ENCODE measurements at places on chromosomes 1 and 21. TPM values are rescaled to one million over a fixed set of nuclear protein-coding genes. Genes with fewer than 3 reads are reported as not detected.

DNA sequence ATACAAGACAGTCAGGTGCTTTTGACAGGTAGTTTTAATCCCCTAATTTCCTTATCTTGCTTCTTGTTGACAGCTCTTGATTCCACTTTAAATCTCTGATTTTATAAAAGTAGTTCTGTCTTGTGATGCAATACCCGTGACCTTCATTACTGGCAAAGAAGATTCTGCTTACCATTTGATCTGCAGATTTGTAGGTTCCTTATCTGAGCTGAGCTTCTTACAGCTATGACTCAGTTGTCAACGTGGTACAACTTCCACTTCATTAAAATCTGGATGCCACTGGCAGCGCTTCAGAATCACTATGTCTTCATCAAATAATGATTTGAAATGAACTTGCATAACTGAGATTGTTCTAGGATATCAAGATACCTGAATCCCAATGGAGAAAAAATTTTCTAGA is 543.6 kb upstream of the B3GALT2 start:
- DNase-seq, result no peak
- H3K4me1 ChIP-seq, result no peaks in the 10 kb centered on the region
- no peaks in the 10 kb centered on the region for H3K36me3 ChIP-seq
- H3K27ac ChIP-seq, result no peak overlapping the region

DNA sequence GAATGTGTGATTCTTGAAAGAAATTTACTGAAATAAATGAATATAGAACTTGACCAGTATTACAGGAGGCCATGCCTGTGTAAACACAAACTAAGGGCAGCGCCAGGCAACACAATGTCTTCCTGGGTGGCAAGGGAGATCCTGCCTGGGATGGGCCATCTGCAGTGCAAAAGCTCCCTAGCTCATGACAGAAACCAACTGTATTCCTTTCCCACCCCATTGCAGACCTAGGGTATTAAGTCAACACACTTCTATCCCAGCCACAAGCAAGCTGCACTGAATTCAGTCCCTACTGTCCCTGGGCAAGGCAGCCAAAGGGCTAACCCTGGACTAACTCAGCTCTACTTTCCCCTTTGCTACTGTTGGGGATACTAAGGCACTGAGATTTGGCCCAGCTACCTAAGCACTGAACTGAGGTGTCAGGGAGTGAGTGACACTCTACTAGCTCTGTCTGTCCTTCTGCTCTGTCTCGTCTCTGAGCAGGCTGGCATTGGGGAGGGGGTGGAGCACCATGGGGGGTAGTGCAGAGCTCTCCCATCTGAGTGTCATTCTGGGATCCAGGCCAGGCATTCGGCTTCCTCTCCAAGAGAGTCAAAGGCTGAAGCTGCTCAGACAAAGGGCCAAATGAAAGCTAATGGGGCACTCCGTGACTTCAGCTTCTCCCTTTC is 2.5 kb downstream of the INKA2 start:
- no peak overlapping the region for H3K4me3 ChIP-seq
- H3K27me3 ChIP-seq, result peaks cover 34% of the 10 kb centered on the region
- H3K4me1 ChIP-seq, result peaks cover 35% of the 10 kb centered on the region
- no peak overlapping the region for H3K27ac ChIP-seq
- no peak for DNase-seq

GRCh38 chr1:182146286-182146685 is 84.8 kb upstream of the ZNF648 start:
- no peak overlapping the region for H3K27ac ChIP-seq
- peaks cover 12% of the 10 kb centered on the region for H3K4me1 ChIP-seq
- H3K27me3 ChIP-seq, result no peaks in the 10 kb centered on the region
- no peak overlapping the region for H3K4me3 ChIP-seq

DNA sequence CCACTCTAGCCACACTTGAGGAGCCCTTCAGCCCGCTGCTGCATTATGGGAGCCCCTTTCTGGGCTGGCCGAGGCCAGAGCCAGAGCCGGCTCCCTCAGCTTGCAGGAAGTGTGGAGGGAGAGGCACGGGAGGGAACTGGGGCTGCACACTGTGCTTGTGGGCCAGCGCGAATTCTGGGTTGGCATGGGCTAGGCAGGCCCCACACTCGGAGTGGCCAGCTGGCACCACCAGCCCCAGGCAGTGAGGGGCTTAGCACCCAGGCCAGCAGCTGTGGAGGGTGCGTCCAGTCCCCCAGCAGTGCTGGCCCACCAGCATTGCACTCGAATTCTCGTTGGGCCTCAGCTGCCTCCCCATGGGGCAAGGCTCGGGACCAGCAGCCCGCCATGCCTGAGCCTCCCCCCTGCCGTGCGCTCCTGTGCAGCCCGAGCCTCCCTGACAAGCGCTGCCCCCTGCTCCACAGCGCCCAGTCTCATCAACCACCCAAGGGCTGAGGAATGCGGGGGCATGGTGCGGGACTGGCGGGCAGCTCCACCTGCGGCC is 785.9 kb upstream of the TPTE start:
- no peak overlapping the region for H3K27ac ChIP-seq
- no peak overlapping the region for H3K4me3 ChIP-seq
- no peaks in the 10 kb centered on the region for H3K27me3 ChIP-seq
- H3K36me3 ChIP-seq, result no peaks in the 10 kb centered on the region

DNA sequence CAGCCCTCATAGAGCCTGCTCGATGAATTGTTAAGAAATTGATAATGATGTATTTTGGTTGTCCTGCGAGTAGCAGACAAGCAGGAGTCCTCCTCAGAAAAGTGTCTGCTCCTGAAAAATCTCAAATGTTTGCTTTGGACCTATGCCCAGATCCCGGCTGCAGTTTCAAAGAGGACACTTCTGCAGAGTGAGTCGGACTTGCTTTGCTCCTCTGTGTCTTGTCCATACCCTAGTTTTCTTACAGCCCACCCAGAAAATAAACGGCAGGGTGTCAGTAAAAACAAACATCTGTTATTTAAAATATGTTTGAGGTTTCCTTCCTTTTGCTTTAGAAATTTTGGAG is 2.8 kb downstream of the S100A10 start:
- peaks cover 26% of the 10 kb centered on the region for H3K4me1 ChIP-seq
- peaks cover 27% of the 10 kb centered on the region for H3K27me3 ChIP-seq
- no peak overlapping the region for H3K4me3 ChIP-seq
- no peaks in the 10 kb centered on the region for H3K36me3 ChIP-seq

Gene TAL1
- 49.5 TPM for polyA plus RNA-seq

Gene TMEM222
- 43.5 TPM for polyA plus RNA-seq

Gene ERRFI1
- 2.0 TPM for polyA plus RNA-seq

Gene TMCC2
- polyA plus RNA-seq, result 1.2 TPM
